ENCODE measurements at places on chromosomes 5 and 9.

- DNase-seq: no peak
Measured at GRCh38 chr5:91361790-91362189, 21.3 kb downstream of the ARRDC3 start.

DNA sequence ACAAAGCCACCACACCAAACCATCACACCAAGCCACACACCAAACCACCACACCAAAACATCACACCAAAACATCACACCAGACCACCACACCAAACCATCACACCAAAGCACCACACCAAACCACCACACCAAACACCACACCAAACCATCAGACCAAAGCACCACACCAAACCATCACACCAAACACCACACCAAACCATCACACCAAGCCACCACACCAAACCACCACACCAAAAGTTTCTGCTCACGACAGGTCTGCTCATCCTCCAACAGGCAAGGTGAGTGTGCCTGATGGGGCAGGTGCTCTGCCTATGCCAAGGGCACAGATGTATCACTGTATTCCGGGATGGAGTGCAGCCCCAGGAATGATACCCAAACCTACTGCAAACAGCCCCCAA, 87.9 kb upstream of the FSTL4 start:
- no peak for DNase-seq

- DNase-seq: peak; percentile 7
Measured at GRCh38 chr5:109191153-109191558, 218.6 kb downstream of the PJA2 start.

DNA sequence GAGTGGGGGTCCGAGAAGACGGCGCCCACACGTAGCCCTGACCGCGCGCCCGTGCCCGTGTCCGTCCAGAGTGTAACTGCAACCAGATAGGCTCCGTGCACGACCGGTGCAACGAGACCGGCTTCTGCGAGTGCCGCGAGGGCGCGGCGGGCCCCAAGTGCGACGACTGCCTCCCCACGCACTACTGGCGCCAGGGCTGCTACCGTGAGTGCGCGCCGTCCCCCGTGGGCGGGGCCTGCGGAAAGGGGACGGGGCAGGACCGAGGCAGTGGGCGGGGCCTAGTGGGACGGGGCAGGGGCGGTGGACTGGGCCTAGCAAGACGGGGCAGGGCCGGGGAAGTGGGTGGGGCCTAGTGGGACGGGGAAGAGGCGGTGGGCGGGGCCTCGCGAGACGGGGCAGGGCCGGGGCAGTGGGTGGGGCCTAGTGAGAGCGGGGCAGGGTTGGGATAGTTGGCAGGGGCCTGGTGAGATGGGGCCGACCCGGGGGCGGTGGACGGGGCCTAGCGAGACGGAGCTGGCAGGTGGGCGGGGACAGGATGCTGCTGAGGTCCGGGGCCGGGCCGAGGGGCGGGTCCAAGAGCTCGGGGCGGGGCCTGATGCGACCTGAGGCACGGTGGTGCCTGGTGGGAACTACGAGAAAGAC, 79.1 kb downstream of the NTNG2 start:
- DNase-seq: no peak

DNA sequence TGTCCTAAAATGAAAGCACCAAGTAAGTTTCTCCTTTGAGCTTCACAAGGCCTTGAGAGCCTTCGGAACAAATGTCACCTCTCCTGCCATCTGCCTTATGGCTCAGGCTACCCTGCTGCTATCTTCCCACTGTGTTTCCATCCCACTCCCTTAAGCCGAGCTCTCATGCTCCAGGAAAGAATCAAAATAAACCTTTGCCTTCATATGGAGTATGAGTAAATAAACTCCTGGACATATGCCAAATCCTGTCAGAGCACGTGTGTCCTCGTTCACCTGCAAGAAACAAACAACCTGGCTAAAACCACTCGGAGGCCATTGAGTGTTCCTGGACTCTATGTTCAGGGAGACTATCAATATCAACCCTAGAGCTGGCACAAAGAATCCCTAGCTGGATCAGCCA, 122.3 kb upstream of the CCDC112 start:
- DNase-seq: no peak

GRCh38 chr9:122186301-122186700, 26.6 kb downstream of the MORN5 start:
- no peak for DNase-seq

- DNase-seq: no peak
Measured at GRCh38 chr9:109852556-109852955, 72.6 kb downstream of the PALM2AKAP2 start.

DNA sequence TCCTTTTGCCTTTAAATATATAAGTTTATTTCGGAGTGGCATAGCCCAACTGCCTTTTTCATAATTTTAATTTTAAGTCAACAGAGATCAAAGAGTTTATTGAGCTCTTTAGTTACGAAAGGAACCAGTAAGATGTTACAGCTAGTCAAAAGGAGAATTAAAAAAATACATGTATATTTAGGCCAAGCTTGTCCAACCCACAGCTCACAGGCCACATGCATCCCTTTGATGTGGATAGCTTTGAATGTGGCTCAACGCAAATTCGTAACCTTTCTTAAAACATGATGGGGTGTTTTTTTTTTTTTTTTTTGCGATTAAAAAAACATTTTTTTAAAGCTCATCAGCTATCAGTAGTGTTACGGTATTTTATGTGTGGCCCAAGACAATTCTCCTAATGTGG, 50.2 kb upstream of the IL31RA start:
- no peak for DNase-seq

DNA sequence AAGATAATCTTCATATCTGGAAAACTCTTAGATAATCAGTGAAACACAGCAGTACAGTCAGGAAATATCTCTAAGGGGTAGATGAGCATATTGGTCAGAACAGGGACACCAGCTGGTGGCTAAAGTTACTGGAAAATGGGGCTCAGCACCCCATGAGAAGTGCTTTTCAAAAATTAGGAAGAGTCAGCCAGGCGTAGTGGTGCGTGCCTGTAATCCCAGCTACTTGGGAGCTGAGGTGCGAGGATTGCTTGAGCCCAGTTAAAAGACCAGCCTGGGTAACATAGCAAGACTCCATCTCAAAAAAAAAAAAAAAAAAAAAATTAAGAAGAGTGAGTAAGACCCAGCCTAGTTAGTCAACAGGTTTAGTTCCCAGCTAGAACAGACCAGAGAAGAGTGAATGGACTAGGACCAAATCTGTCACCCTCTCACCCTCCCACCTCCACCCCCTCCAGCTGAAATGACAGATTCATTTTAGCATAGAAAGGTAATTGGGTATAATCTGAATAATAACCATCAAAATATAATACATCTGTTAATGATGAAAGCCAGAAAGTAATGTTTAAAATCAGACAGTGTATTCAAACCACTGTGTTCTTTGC, 120.9 kb downstream of the CDC42SE2 start:
- DNase-seq: no peak

DNA sequence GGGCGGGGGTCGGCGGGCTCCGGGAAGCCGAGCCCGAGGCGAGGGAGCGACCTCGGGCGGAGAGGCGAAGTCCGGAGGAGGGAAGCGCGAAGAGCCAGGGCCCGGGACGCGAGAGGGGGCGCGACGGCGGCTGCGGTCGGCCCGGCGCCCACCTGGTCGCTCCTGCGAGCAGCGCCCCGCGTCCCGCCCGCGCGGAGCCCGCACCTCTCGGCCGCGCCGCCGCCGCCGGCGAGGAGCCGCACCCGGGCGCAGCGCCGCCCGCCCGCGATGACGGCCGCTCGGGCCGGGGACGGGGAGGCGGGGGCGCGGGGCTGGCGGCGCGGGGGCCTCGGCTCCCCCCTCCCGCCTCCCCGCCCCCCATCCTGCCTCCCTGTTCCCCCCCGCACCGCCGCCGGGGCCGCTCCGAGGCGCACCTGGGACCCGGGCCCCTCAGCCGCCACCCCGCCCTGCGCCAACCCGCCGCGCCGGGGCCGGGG, 2.6 kb downstream of the NR5A1 start:
- no peak for DNase-seq

- DNase-seq: no peak
Measured at GRCh38 chr9:30932226-30932625, 1452.2 kb upstream of the ACO1 start.

- DNase-seq: no peak
Measured at GRCh38 chr5:68287976-68288706, 72.6 kb downstream of the PIK3R1 start.

- no peak for DNase-seq
Measured at GRCh38 chr5:172164769-172165212, 23.2 kb downstream of the STK10 start.

- DNase-seq: no peak
Measured at GRCh38 chr5:126120939-126121338, 302.3 kb upstream of the GRAMD2B start.

DNA sequence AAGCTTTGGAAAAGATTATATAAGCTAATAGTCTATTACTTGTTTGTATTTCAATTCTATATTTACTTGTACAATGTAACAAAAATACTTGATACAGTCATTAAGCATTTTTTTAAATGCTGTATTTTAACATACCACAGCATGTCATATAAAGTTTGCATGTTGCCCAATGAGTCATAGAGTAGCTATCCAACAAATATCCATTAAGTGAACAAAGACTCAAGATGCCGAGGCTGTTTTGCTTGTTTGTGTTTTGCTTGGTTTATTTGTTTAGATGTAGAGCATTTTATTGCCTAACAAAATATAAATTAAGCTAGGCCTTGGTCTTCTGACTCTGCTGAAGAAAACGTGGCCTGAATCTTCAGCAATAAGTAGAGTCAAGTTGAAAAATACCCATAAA, 1584.3 kb upstream of the NUDT12 start:
- DNase-seq: no peak

GRCh38 chr9:36136894-36137391, 410 bp downstream of the GLIPR2 start:
- no peak for DNase-seq

DNA sequence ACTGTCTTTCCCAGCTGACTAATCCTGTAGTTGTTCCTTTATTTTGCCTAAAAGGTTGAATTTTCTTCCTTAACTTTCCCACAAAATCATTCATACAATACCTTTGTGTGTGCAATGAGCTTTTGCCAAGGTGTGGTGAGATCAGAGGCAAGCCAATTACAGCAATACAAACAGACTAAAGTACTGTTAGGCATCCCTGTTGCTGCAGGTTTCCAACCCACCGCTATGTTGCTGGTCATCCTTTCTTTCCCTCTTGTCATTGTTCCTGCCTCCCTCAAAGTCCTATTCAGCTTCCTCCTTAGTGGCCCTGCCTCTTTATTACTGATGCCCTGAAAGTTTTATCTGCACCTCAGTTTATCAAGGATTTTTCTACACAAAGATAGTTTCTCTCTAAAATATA, 22.1 kb downstream of the ITGA2 start:
- DNase-seq: no peak

DNA sequence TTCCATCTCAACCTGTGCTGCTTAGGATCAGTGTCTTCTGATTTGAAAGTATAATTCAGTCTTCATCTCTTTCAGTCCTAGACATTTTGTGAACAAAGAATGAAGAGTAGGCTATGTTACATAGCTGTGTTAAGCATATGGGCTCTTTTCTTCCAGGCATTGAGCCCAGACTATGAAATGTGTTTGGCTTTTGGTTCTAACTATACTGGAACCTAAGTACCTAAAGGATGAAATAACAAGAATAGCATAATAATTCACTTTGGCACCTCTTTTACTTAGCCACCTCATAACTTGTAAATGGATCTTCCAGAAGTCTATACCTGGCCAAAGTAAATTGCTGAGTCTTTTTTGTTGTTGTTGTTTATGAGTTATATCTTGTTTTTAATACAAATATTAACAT, 71.4 kb downstream of the SLF1 start:
- DNase-seq: no peak

DNA sequence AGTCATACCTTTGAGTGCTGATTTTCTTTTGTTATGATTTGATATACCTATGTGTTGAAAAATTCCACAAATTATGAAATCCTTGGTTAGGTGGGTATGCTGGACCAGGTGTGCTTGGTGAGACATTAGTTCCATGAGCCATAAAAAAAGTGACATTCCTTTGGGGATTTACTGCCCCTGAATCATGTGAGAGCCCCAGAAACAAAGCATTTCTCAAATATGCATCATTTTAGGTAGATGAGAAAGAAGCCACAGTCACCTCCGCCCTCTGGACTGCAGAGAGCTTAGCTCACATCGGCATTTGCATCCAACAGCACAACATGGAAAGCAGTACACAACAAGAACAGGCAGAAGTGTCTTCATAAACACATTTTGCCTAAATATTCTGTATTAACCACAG, 55.3 kb downstream of the DAP start:
- no peak for DNase-seq

DNA sequence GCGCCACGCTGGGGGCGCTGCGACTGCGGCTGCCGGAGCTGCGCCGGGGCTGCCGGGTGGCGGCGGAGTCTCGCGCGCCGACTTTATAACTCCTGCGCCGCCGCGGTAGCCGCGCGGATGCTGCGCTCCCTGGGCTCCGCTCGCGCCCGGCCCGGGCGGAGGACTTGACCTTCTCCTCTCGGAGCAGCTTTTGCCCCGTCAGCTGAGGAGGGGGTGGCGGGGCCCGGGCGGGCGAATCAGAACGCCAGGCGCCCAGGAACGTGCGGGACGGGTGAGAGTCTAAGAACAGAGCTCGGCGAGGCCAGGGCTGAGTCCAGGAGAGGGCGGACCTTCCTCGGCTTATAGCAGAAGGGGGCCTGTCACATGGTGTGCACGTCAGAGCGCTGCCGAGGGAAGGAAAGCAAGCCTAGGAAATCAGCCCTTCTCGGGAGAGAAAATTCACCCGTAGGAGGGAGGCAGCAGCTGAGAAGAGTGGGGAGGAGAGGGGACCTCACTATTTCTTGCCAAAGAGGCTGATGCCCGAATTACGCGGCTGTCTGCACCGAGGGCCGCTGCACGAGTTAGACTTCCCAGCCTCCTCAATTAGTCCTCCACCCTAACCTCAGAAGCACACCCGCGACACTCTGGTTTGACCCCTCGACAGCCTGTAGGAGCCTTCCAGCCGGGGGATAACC, at the start of gene FOXD1:
Gene FOXD1 (minus strand): TSS at position 315 of the 674 bp plus-strand sequence. CDS start 415 bp downstream, outside the sequence.
- DNase-seq: peak; percentile 83

DNA sequence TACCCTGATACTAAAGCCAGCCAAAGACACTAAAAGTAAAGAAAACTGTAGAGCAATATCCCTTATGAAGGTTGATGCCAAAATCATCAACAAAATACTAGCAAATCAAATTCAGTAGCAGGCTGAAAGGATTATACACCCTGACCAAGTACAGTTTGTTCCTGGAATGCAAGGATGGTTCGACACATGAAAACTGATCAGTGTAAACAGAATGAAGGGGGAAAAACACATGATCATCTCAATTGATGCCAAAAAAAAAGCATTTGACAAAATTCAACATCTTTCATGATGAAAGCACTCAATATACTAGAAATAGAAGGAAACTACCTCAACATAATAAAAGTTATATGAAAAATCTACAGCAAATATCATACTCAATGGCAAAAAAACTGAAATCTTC, 43.5 kb upstream of the LRRC14B start:
- DNase-seq: no peak

DNA sequence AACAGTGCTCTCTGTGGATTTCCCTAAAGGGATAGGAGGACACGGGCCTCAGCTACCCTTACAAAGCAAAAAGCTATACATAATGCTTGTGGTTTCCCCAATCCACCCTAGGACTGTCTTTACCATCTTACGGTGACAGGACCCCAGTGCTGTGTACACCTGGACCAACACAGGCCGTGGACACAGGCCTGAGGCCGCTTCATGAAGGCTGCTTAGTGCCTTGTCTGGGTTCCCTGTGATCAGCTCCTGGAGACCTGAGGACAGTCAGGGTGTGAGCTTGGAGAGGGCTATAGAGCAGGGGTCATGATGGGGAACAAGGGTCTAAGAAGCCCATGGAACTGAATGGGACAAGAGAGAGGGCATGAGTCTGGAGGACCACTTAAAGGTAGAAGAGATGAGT, 2.9 kb downstream of the FANCG start:
- DNase-seq: no peak

- DNase-seq: no peak
Measured at GRCh38 chr5:135445306-135445985, 1.7 kb downstream of the DCANP1 start.
